ENCODE measurements at places on chromosomes 13 and 19.

GRCh38 chr19:56141417-56141993, 418 bp downstream of the ZNF444 start:
- DNase-seq, result peak; percentile 55

GRCh38 chr13:85148009-85148408, 651.2 kb downstream of the SLITRK6 start:
- DNase-seq, result peak; percentile 24

DNA sequence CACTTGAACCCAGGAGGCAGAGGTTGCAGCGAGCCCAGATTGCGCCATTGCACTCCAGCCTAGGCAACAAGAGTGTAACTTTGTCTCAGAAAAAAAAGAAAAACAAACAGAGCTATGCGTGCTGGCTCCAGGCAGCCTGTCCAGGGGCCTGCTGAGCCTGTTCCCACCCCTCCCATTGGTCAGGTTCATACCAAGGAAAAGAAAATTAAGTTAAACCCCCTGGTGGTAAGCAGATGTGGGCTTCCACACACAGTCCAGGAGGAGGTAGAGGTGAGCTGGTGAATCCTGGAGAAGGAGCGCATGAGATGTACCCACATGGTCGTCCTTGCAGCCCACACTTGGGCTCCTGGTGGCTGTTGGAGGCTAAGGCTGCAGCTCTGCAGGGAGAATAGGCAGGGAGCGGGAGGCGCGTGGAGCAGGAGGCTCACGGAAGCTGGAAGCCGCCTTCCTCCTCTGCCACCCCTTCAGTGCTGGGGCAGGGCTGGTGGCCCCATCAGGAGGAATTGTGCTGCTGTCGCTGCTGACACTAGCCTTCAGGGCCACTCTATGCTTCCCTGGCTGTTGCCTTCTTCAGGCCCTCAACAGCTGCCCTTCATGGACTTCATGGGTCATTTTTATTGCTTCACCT, 10.5 kb upstream of the CHAMP1 start:
- DNase-seq, result no peak

GRCh38 chr13:40547591-40548315, 118.7 kb downstream of the FOXO1 start:
- no peak for DNase-seq

DNA sequence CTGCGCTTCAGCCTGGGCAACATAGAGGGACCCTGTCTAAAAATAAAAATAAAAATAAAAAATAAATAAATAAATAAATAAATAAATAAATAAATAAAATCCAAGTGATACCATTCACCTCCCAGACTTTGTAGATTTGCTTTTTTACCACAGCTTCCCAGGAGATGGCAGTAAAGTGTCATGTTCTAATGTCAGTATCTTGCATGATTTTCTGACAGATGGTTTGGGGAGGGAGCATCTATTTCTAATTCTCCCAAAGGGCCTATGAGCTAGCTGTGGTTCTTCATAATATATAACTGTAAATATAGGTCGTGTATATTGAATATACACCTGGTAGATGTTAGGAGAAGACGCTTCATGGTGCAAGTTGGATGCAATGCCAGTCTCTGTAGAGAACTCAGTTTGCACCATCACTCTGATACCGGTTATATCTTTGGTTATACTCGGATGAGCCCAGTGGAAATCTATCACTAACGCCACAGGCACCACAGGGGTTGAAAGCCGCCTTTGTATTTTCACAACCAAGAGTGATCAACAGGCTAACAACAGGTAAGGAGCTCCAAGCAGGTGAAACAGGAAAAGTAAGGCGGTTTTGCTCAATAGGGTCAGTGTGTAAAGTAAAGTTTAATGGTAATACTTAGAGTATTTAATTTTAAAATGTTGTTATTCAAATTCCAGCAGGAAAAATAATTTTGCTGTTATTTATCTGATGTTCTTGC, 13.9 kb downstream of the APLP1 start:
- peak; percentile 68 for DNase-seq

- DNase-seq, result no peak
These were observed 94.9 kb downstream of the OLFM4 start for GRCh38 chr13:53123536-53123935.

GRCh38 chr13:31774186-31774750, 34.9 kb downstream of the RXFP2 start:
- no peak for DNase-seq

DNA sequence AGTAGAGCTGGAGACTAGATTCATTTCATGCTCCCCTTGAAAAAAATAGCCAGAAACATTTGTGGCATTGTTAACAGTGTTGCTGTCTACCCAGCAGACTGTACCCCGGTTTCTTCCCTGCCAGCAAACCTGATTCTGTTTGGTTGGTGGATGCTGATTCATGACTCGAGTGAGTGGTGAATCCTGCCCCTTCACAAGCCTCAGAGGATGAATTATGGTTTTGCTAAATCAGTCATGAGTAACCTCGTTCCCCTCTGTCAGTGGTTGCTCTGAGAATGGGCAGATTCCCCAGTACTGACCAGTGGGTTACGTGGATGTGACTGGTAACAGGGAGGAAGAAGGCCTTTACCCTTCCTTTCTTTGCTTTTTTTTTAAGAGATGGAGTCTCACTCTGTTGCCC, 10.1 kb downstream of the NLRP12 start:
- DNase-seq, result no peak

- no peak for DNase-seq
These were observed 51.1 kb downstream of the GARRE1 start for GRCh38 chr19:34305221-34306083.

- no peak for DNase-seq
These were observed 137.5 kb downstream of the CRYL1 start for GRCh38 chr13:20388184-20388583.

DNA sequence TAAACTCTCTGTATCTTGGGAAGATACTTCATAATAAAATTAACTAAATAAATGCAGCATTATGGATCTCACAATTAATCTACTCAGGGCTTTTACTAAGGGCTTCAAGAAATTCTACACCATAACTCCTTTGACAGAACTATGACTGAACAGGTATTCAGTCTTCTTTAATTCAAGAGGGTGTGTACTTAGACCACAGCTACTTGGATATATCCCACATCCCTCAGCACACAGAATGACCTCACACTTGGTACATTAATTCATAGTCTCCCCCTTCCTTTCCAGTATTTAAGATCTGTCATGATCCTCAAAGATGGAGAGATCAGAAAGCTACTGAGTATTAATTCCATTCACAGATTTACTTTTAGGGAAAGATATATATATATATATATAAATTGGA, 11.6 kb downstream of the DIAPH3 start:
- DNase-seq, result no peak

DNA sequence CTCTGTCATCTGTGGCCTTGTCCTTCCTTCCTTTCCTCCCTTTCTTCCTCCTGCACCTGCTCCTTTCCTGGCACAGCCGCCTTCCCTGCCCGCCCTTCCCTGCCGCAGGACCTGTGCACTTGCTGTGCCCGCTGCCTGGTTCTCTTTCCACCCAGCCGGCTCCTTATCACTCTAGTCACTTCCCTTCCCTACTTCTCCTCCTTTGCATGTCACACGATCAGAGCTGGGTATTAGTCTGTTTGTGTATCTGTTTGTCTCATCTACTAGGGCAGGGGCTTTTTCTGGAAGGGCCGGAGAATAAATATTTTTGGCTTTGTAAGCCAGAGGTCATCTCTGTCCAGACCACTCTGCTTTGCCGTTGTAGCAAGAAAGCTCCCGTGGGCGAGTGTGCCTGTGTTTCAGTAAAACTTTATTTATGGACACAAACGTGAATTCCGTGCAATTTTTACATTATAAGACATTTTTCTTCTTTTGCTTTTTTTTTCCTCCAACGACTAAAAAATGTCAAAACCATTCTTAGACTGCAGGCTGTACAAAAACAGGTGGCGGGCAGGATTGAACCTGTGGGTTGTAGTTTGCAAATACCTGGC, 6.1 kb downstream of the KDM4B start:
- DNase-seq, result no peak

GRCh38 chr19:14056741-14057356, 5.0 kb downstream of the PALM3 start:
- DNase-seq, result peak; percentile 43

DNA sequence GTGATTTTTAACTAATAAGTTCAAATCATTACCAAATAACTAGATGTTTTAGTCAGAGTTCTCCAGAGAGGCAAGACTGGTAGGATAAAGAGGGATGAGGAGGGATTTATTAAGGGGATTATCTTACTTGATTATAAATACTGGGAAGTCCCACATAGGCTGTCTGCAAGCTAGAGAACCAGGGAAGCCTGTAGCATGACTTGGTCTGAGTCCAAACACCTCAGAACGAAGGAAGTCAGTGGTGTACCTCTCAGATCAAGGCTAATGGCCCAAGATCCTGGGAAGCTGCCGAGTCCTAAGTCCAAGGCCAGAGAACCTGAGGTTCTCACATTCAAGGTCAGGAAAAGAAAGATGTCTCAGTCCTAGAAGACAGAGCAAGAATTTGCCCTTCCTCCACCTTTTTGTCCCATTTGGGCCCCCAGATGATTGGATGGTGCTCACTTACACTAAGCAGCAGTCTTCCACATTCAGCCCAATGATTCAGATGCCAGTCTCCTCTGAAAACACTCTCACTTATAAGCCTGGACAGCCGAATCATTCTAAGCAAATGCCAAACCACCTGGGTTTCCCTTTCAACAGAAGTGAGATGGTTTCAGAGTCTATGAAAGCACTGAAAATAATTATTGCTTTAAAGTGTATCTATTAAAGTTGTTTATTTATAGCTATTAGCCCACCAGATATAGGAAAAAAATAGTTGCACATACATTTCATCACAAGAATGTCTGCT, 1599.2 kb downstream of the OLFM4 start:
- DNase-seq, result no peak

- DNase-seq, result no peak
These were observed 103.3 kb upstream of the HTR2A start for GRCh38 chr13:47000165-47000564.

GRCh38 chr13:99265162-99265800, 7.1 kb upstream of the GPR18 start:
- no peak for DNase-seq

- DNase-seq, result no peak
These were observed 102.7 kb downstream of the SIPA1L3 start for GRCh38 chr19:38009650-38010242.

DNA sequence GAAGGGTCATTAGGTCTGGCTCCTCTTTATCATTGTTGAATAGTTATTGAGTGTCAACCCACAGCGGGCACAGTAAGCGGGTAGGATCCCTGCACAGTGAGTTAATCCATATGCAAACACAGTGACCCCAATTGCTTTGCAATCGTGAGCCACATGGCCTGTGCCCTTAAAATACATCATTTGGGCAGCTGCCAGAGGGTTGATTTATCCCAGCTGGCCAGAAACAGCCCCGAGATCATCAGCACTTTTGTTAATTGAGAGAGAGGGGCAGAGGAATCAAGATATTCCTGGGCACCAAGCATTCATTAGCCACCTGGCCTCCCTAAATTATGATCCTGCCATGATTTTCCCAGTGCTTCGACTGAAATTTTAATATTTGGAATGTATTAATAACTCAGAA, 9.8 kb upstream of the CNMD start:
- no peak for DNase-seq

Data from GM23338 (cell line).